ENCODE measurements at places on chromosomes 3 and 15.
A peak's percentile ranks its signal among the peaks of the same experiment; 100 is the strongest.

GRCh38 chr3:133464573-133464972 is 64.7 kb downstream of the BFSP2 start:
- DNase-seq: no peak

DNA sequence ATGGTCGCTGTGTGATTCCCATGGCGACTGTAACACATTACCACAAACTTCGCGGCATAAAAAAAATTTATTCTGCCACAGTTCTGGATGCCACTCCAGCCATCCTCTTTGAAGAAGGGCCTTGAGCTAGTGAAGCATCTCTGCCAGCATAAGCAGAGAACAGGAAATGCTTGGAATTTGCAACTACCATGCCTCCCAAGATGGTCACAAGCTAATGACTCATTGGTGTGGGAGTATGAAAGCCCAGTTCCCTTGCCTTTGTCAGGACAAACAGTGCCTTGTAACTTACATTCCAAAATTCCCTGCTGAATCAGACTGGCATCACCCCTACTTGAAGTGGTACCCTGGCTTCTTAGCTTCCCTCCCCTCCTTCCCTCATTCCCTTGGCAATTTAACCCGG is 129.7 kb downstream of the PROS1 start:
- no peak for DNase-seq

GRCh38 chr3:32836601-32837000 is 18.8 kb downstream of the TRIM71 start:
- no peak for DNase-seq

GRCh38 chr3:172868582-172869200 is 118.2 kb downstream of the ECT2 start:
- no peak for DNase-seq

GRCh38 chr3:117512975-117513374 is 803.4 kb downstream of the TUSC7 start:
- no peak for DNase-seq

GRCh38 chr3:38360345-38360744 is 13.8 kb downstream of the XYLB start:
- DNase-seq: no peak

- peak; percentile 59 for DNase-seq
These were observed 8.4 kb downstream of the CSK start for GRCh38 chr15:74790080-74790916.

DNA sequence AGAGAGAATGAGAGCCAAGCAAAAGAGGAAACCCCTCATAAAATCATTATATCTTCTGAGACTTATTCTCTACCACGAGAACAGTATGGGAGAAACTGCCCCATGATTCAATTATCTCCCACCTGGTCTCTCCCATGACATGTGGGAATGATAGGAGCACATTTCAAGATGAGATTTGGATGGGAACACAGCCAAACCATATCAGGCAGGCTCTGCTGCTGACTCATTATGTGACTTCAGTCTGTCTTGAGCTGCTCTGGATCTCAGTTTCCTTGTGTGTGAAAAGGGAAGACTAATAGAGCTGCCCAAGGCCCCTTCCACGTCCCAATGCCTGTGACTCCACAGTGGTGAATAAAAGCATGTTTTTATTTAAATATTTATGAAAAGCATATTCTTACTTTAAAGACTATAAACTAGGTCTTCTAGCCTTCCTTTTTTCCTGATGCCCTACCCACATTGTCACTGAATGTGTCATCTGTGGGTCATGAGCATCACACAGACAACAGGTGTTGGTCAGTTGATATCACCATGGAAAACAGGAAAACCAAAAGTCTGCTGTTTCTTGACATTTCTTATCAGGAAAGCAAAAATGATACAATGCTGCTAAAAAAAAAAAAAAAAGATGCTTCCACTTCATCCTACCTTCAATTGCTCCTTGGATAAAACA is 96.0 kb upstream of the PPP2R3A start:
- DNase-seq: no peak

GRCh38 chr15:96701877-96702276 is 371.4 kb downstream of the NR2F2 start:
- no peak for DNase-seq

DNA sequence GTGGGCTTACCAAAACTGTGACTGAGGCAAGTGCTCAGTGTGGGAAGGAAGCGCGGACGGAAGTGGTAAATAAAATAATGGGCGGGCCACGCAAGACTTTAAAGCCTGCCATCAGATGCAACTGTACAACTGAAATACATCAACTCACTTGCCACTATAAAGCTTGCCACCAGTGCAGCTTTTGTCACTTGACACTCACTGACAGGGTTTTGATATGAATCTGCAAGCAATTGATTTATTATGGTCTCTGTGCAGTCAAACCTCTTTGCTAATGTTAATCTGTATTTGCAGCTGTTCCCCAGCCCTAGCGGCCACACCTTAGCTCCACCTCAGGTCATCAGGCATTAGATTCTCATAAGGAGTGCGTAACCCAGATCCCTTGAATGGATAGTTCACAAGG is 2.3 kb upstream of the GFM1 start:
- no peak for DNase-seq

GRCh38 chr15:68380456-68380855 is 51.5 kb downstream of the ITGA11 start:
- DNase-seq: no peak

DNA sequence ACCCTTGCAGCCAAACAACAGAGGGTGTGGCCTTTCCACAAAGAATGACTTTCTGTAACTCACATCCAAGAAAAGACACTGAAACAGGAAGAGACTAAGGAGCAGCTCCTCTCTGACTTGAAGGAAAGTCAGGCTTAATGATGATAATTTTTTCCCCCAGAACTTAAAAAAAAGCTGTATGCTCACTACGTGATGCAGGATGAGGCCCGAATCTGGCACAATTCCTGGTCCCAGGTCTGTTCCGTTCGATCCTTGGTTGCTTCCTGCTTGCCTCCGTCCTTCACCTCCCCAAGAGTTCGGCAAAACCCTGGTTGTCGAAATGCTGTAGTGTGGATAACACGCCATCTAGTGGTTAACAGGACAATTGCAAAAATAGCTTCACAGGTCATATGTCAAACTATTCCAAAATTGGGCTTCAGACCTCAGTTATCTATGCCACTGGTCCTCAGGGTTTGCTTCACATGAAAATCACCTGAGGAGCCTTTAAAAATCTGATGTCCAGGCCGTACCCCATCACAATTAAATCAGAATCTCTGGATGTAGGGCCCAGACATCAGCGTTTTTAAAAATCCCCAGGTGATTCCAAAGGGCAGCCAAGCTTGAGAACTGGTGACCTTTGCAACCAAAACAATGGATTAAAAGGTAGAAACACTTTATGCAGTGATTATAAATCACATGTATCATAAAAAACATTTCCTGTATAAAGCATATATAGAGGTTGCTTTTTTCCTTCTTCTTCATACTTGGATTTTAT is 28.1 kb upstream of the SYNM start:
- peak; percentile 33 for DNase-seq

DNA sequence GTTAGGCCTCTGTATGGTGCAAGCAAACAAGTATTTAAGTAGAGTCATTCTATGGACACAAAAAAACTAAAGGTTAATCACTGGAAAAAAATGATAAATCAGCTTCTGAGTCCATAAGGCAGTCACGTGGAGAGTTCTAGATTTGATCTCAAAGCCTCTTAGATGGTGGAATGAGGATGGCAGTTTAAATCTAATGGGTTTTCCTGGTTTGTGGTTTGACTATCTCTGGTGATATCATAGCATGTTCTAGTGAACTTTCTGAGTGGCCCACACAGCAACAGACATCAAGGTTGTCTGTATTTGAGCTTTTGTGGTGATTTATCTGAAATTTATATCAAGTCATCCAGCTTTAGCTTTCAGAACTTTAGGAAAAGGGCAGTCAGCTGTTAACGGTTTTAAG is 52.4 kb downstream of the ILDR1 start:
- DNase-seq: no peak

GRCh38 chr3:142115867-142116668 is 33.3 kb downstream of the TFDP2 start:
- DNase-seq: no peak

GRCh38 chr3:174716956-174717505 is 142.1 kb upstream of the NAALADL2 start:
- DNase-seq: no peak

GRCh38 chr15:100034191-100034590 is 301.0 kb upstream of the LYSMD4 start:
- DNase-seq: no peak

DNA sequence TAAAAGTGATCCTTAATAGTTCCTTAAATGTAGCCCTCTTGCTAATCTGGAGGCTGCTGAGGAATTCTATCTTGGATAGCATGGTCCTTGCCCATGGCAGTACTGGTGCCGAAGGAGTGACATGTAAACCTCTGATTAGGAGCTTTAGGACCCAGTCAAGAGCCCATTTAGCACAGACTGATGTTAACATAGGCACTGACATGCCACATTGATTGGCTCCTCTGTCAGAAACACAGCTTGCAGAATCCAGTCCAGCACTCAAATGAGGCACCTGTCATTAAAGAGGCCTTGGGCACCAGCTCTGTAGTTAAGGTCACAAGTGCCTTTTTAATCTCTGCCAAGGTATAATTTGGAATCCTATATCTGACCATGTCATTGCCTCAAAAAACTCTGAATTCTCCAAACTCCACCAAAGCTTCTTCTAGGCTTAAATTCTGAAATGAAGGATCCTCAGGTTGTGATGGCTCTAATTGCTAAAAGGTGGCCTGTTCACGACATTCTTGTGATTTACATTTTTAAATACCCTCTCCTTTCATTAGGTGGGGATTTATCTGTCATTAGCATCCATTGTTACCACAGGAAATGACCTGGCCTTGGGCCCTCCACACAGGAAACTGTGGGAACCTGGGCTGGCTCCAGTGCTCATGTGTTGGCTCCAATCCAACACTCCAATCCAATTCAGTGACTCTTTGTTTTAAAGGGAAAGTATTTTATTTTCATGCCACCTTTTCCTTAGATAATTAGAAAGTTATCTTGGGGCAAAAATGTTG is 57.3 kb upstream of the RNF7 start:
- no peak for DNase-seq

GRCh38 chr3:186152889-186153292 is 44.0 kb upstream of the ETV5 start:
- DNase-seq: no peak

DNA sequence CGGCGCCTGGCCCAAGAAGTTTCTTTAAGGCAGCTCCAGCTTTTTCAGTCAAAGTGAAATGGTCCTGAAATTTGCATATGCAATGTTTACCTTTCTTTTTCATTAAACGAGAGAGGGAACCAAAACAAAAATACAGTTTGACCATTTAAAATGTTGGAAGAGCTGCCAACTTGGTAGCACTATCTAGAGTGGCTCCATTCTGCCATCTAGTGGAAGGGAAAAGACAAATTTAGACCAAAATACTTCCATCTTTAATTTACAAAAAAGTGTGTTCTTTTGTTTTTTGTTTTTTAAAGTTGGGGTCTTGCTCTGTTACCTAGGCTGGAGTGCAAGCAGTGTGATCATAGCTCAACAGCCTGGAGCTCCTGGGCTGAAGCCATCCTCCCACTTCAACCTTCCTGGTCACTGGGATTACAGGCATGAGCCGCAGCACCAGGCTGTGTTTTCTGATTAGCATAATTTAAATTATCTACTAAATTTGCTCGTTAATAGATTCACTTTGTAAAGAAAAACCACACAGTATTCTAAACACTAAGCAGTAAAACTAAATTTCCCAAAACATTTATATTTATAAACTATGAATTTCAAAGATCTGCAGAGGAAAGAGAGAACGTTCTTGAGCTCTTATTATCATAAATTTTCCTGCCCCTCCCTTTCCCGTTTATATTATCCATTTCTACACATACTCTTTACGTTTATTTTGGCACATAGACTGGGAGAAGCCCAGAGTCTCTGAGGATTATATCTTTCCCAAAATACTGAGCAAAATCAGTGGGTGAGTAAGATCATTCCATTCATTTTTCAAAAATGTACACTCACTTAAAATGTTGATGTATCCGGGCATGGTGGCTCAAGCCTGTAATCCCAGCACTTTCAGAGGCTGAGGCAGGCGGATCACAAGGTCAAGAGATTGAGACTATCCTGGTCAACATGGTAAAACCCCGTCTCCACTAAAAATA is 15.4 kb upstream of the RFC4 start:
- DNase-seq: no peak

DNA sequence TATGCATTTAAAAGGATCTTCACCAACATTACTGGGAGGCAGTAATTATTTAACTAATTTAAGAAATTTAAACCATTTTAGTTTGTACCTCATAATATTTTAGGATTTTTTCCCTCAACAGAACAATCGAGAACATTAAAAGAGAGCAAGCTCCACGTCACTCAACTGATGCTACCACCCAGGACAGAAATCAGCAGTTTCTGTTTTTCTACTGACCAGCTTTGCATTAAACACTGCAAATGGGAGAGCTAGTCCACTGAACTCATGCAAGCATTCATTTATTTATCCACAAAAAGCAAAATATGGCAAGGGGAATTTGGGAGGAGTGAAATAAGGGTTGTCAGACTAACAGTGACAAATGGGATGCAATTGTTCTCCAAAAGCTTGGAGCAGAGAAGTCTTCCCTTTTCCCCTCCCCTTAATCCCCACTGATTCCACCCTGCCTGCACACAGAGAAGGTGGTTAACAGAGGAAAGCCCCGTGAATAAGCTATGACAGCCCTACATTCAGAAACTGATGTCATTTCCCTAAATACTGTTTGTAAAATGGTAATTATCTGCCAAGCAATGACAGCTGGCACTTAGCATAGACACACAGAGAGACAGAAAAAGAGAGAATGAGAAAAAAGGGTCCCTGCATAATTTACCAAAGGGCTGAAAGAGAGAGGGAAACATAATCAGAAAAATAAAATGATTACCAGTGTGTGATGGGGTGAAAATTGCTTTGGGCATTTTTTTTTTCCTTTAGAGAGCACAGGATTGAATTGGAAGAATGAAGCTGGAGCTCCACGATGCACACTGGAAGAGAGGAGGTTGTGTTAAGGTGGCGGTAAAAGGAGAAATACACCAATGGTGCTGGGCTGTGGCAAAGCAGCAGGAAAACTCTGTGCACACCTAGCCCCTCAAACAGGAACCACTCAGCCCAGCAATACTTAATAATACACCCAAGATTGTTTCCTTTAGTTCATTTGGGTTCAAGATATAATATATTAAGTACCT is 777.4 kb downstream of the TUSC7 start:
- no peak for DNase-seq

GRCh38 chr3:46825450-46825849 is 37.8 kb downstream of the MYL3 start:
- DNase-seq: no peak

GRCh38 chr15:92843326-92843725 is 56.8 kb upstream of the CHD2 start:
- no peak for DNase-seq

DNA sequence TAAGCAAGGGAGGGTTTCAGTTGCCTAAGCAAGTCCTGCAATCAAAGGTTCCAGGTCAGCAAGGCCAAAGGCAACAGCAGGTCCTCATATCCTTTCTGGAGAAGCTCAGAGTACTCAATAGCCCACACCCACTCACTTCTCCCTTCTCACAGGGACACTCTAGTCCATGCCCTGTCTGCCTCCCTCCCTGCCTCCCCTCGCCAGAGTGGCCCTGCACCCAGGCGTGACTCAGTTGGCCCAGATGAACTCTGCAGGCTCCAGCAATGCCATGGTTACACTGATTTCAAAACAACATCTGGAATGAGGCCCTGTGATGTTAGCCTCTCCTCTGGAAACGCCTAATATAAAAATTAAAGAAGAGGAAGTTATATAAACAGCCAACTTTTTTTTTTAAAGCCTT is 32.9 kb downstream of the IL16 start:
- DNase-seq: no peak

- no peak for DNase-seq
These were observed 32.9 kb downstream of the DNAJB8 start for GRCh38 chr3:128433837-128434165.

- no peak for DNase-seq
These were observed 3.1 kb downstream of the HGD start for GRCh38 chr3:120678984-120679383.
